Right lung (tissue), 10 donors: ENCODE measurements at places on chromosomes 11 and 22. TPM values are rescaled to one million over a fixed set of nuclear protein-coding genes. Genes with fewer than 3 reads are reported as not detected.

SPTBN2 gene
- 6.1 TPM for polyA plus RNA-seq

ST14 gene
- polyA plus RNA-seq, result 22.3 TPM

GRCh38 chr11:124793466-124794278 is 6.5 kb downstream of the MSANTD2 start:
- peak; percentile 14 for DNase-seq

DNA sequence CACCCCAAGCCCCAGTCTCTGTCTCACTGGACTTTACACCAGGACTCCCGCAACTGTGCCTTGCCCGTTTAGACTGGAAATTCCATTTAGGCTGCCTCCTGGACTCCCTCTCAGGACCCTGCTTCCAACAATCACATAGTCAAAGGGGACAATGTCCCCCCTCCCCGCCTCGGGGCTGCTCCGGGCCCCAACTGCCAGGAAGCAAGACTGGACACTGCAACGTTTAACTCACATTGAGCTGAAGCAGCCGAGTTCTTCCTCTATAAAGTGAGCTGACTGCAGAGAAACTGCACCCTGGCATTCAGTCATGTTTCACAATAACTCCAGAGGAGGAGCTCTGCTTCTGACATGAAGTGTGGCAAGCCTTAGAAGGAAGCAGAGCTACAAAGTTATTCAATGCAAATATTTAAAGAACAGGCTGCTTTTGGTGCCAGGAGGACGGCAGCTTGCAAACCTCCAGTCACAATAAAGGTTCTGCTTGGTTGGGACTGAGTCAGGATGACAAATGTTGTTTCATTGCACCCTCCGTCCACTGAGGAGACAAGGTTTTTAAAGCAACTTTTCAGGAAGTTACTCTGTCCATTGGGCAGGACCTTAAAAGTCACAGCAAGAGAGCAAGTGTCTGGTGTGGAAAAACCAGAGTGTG is 19.9 kb downstream of the PACSIN2 start:
- DNase-seq, result peak; percentile 89

DNA sequence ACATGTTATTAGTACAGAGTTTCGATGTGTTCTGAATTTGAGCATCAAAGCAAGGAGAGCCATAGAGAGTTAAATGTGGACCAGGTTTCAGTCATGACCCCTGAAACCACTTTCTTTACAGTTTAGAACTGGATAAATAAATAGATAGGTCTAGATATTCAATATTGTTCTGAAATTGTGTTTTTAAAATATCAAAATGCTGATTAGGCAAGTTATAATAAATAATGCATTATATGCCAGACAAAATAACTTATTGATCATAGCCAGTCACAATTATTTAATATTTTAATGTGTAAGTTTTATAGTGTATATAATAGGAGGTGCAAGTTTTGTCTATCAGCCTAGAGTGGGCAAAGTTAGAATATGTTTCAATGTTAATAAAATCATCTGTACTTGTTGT is 569.5 kb downstream of the METTL15 start:
- no peak for DNase-seq

DNA sequence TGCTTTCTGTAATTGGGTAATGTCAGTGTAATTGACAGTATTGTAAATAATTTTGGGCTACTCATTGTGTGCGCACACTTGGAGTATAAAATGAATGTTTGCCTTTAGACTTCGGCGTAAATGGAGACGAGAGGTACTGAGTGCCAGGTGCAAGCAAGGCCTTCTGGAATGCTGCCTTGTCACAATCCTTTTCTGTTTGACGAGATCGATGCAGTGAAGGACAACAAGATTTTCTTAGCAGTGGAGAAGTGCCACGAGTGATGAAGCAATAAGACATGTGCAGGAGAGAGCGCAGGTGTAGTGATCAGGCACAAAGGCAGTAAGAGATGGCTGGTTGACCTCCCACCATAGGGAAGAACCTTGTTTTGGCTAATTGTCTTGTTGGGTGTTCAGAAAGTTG is 67.5 kb downstream of the DDX10 start:
- DNase-seq, result no peak

DNA sequence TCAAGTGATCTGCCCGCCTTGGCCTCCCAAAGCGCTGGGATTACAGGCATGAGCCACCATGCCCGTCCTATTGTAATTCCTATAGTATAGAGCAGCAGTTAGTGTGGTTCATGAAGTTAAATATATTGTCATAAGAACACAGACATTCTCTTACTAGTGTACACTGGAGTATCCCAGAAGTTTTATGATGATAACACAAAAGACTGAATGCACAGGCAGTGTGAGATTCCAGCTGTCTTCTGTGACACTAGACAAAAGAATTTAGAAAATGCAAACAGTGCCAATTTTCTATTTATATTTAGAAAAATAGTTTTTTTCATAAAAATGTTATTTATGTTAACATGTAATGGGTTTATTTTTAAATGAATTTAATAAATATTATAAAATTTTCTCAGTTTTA is 39.4 kb upstream of the RBX1 start:
- no peak for DNase-seq

- no peak for DNase-seq
Observed at GRCh38 chr11:126624506-126624905, 269.0 kb downstream of the ST3GAL4 start.

DNA sequence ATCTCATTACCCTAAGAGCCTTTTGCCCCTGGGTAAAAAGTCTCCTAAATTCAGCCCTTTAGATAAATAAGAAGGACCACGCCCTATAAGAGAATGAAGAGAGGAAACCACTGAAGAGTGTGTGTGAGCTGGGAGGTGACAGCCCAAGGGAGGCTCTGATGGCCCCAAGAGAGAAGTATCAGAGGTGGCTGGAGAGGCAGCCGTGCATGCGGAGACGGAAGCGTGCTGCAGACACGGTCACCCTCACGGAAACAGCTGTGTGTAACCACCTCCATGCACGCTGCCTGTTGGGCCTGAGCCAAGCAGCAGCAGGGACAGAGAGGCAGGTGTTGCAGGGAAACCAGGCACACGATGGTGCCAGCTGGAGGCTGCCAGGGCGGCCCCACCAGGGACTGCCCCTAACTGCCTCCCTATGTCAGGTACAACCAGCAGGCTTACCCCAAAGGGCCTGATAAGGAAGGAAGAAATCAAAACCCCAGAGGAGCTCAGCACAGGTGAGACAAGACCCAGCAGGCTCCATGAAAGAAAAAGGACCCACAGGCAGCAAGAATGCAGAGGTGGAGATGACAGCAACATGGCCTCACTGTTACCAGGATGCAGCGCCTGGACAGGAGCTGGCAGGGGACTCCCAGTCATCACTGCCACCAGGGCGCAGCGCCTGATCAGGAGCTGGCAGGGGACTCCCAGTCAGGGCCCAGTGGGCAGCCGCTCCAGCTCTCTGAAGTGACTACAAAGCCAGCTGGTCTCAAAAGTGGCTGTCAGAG is 7.8 kb downstream of the LARGE2 start:
- no peak for DNase-seq
